Hippocampal formation (tissue), 2 donors: ENCODE measurements at places on chromosomes 5 and 9.

- no peak for DNase-seq
These were observed 601.0 kb upstream of the ACO1 start for GRCh38 chr9:31783491-31783890.

DNA sequence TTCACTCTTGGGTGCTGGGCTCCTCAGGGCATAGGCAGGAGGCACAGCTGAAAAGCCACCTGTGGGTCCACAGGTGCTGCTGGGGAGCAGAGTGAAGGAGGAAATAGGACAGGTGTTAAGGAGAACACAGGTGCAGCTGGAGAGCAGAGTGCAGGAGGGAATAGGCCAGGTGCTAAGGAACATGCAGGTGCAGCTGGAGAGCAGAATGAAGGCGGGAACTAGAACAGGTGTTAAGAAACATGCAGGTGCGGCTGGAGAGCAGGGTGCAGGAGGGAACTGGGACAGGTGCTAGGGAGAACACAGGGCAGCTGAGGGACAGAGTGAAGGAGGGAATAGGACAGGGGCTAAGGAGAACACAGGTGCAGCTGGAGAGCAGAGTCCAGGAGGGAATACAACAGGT, 43.8 kb upstream of the PLEKHG4B start:
- DNase-seq, result no peak

DNA sequence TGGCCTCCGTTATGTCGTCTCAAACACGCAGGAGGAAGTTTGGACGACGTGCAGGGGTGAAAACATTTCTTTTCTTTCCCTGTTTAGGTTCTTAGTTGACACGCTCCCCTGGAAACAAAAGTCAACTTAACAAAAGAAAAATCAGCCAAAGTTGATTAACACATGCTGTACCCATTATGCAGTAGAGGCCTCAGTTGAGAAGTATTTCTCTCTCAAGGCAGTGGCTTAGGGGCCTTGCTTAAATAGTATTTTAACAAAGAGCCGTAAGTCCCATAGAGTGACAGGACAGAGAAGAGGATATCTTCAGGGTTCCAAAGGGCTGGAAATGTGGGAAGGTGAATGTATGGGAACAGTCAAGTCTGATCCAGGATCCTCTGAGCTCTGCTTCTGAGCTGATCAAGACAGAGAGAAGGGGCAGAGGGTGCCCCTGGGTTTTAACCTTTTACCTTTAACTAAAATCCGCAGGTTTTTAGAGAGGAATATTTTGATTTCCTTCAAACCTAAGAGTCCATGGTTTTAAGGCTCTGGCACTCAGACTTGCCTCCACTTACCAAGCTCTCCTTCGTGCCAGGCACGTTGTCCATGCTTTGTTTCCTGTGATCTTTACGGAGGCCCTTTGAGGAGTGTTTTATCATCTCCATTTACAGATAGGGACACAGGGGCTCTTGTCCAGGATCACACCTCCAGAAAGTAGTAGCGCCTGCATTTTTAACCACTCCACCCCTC, 629 bp upstream of the CD74 start:
- no peak for DNase-seq

DNA sequence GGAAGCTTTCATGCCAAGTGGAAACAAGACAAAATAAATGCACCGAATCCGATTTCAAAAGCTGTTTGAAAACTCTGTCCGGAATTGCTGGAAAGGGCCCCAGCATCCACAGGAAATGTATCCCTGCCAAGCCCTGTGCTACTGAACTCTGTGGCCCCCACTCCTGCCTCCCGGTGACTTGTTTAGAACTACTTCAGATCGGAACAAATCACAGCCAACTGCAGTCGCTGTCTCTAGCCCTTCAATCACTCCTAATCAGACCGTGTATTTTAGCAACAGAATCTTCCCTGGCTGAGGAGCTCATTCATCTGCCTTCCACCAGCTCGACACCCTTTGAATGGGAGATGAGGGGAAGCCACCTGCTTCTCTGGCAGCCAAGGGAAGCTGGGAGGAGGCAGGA, 94.1 kb downstream of the KCNIP1 start:
- no peak for DNase-seq

- DNase-seq, result peak; percentile 88
These were observed 101.7 kb upstream of the SPATA31D4 start for GRCh38 chr9:81826517-81826906.

- no peak for DNase-seq
These were observed 150.9 kb upstream of the PLCXD3 start for GRCh38 chr5:41661254-41661653.

DNA sequence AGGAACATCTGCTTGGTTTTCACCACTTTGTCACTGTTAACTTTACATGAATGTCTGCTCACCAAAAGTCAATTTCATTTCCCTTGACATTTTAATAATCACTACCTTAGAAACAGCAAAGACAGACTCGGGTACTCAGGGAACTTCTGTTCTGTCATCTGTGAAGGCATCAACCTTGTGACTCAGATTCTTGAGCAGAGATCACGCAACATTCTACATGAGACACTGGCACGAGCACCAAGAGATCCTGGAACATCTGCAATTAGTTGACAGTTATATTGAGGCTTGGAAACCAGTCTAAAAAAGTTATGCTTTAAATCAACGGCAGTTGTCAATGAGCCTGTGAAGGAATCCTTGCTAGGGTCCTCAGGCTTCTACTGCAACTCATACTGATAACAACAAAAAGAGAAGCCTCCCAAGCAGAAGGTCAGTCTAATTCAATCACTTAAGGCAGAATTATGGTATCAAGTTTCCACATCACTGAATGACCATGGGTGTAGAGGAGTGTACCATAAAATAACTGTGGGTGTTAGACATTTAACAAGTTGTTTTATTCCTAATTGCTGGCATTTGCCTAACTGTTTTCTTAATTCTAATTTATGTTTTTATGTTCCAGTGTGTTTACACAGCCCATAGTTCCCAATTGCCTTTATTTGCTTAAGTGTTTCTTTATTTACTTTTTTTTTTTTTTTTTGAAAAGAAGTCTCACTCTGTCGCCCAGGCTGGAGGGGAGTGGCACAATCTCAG, 3.3 kb upstream of the PBX3 start:
- DNase-seq, result no peak

DNA sequence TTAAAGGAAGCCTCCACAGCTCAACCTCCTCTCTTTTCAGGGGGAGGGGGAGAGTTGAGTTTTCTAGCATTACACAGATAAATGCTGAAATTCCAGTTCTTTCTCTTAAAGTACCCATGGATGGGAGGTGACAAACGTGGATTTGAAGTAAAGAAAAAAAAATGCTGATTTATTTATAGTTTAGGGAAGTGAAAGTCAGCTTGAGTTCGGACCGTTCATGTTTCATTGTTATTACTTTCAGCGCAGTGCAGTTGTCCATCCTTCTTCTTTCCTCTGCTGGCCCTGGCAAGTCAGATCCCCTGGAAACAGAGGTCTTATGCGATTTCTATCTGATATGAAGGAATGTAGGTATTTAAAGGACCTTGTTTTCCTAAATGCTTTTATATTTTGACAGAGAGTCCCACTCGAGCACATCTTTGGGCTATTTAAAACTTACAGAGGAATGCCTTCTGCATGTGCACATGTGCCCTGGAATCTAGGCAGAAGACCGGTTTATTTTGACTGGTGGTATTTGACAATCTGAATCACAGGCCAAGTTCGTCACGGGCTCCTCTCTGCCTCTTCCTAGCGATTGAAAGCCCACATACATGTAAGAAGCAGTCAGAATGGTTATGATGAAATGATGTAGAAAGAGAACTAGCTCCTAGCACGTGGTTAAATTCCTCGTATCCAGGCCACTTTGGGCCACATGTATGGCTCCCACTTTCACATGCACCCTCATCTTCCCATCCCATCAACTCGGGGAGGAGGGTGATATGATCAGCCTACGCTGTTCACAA, 385.2 kb upstream of the KLF4 start:
- no peak for DNase-seq

GRCh38 chr9:135403733-135404450, 75.7 kb upstream of the PPP1R26 start:
- DNase-seq, result no peak

DNA sequence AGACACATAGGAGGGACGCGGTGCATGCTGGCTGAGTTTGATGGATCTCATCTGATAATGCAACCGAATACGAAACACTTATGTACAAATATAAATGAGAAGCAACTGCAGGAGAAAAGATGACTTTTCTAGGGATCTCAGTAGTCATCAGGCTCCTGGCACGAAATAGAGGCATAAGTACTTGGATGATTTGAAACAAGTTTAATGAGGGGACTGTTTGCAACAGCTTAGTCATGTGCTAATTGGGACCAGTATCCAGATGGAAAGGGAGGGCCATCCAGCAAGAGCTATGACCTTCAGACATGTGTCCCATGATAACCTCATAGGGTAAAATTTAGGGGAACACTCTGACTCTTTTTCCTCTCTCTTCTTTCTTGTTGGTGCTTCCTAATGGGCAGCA, 123.0 kb downstream of the EGFLAM start:
- DNase-seq, result no peak

DNA sequence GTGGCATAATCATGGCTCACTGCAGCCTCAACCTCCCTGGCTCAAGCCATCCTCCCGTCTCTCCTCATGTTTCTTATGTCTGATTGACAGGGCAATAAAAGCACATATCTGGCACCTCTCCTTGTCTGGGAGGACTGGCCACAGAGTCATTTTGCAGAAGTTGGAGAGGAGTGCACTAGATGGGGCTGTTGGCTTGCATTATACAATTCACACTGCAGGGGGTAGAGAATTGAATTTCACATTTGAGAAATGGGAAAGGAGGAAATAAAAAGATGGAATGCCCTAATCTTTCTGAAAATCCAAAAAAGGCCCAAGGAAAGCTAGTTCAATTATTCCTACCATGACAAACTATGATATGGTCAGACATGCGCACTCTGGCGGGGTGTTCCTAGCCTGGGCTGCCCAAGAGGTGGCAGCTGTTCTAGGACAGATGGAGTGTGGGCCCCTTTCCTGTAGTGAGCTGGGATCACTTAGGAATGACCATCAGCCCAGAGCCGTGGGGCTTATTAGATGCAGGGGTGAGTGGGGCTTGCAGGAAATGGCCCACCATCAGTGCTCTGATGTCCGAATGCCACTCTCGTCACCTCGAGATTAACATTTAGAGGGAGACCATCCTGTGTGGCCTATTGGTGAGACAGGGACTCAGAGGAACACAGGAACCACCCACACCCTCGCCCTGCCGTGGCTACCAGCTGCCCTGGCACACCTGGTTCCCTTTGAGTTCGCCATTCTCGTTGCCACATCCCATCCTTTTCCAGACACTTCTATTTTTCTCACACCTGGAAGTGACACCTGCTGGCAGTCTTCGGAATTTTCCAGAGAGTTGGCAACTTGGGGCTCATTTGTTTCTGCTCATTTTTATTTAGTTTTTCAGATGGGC, 21.8 kb upstream of the ANKRD18A start:
- DNase-seq, result peak; percentile 51

DNA sequence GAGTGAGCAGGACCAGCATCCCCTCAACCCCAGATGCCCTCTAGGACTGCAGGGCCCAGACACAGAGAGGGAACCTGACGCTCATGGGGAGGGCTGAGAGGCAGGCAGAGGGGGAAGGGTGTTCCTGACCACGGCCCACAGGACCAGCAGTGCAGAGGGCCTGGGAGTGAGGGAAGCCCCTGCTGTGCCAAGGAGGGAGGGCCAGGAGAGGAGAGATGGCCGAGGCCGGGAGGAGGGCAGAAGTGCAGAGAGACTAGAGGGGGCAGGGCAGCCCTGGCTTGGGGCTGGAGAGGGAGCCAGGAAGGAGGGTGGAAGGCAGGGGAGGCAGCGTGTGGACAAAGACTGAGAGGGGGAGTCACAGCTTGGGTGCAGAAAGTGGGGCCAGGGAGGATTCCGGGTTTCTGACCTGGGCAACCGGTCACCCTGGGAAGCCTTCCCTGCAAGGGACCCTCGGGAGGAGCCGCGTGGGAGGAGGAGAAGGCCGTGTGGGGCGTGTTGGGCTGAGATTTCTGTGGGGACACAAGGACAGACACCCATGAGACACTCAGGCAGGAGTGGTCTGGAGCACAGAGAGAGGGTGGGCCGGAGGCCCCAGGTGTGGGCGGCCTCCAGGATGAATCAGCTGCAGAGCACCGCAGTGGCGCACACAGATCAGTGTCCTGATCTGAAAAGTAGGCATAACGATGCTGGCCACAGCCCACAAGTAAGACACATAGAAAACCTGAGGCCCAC, 117.5 kb downstream of the ADAMTS2 start:
- DNase-seq, result no peak

DNA sequence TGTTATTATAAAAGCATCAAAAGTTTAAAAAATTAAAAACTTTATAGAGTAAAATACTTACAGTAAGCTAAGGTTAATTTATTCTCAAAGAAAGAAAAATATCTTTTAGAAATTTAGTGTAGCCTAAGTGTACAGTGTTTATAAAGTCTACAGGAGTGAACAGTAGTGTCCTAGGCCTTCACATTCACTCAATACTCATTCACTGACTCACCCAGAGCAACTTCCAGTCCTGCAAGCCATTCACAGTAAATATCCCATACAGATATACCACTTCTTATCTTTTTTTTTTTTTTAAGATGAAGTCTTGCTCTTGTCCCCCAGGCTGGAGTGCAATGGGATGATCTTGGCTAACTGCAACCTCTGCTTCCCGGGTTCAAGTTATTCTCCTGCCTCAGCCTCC, 73.1 kb upstream of the FST start:
- no peak for DNase-seq
